Activated T-cell treated with anti-CD3 and anti-CD28 coated beads, Interleukin-2, amount 50 U/mL, for 4 hours (primary cell): ENCODE measurements at places on chromosomes 7 and 10.

- peak; percentile 58 for DNase-seq
Observed at GRCh38 chr7:158811461-158811860, 17.8 kb downstream of the ESYT2 start.

DNA sequence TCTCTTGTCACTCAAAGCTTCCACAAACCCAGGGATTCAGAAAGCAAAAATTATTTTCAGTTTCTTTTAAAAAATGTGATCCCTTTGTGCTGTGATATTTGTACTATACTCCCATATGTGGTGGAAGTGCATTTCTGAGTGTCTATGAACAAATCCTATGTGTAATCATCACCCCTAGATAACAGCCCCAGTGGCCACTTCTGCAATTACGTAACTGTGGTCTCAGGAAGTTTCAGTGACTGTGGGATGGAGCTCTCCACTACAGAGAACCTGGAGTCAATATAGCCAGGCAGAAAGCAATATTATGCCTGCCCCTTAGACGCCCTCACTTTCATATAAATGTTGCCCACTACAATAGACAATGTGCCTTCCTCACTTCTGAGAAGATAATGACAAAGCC is 1101.7 kb upstream of the GHITM start:
- DNase-seq = no peak

DNA sequence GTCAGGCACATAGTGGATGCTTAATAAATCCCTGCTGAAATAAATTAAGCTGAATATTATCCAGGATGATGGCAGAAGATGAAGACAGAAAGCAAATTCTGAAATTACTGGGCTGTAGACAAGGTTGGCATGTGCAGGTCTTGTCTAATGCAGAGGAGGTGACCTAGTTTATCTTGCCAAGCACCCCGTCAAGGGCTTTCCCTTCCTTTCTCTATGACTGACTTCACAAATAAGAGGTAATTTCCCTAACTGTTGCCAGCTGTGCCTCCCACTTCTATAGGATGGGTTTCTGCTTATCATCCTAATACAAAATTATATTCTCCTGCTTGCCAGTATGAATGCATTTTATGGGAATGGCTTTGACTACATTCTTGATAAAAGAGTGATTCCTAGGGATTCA is 38.0 kb downstream of the LHFPL3 start:
- DNase-seq = no peak

GRCh38 chr7:26397332-26397731 is 105.7 kb downstream of the SNX10 start:
- no peak for DNase-seq

DNA sequence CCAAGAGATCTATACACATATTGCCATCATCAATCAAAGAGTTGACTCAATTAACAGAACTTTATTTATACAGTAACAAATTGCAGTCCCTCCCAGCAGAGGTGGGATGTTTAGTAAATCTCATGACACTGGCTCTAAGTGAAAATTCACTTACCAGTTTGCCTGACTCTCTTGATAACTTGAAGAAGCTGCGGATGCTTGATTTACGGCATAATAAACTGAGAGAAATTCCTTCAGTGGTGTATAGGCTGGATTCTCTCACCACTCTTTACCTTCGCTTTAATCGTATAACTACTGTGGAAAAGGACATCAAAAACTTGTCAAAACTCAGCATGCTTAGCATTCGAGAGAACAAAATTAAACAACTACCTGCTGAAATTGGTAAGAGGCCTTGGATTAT is 45.3 kb downstream of the SHOC2 start:
- no peak for DNase-seq

- no peak for DNase-seq
Observed at GRCh38 chr7:113731571-113731970, 187.2 kb downstream of the PPP1R3A start.

DNA sequence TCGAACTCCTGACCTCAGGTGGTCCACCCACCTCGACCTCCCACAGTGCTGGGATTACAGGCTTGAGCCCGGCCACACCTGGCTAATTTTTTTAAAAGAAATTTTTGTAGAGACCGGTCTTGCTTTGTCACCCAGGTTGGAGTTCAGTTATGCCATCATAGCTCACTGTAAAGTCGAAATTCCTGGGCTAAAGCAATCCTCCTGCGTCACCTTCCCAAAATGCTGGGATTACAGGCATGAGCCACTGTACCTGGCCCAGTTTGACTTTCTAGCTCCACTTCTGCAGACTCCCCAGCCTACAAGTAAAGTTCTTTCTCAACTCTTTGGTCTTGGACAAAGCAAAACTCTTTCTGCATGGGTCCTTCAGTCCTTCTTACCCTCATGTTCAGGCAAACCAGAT is 214.1 kb downstream of the SKIDA1 start:
- no peak for DNase-seq

GRCh38 chr10:114427124-114427852 is 23.0 kb upstream of the AFAP1L2 start:
- DNase-seq = no peak

DNA sequence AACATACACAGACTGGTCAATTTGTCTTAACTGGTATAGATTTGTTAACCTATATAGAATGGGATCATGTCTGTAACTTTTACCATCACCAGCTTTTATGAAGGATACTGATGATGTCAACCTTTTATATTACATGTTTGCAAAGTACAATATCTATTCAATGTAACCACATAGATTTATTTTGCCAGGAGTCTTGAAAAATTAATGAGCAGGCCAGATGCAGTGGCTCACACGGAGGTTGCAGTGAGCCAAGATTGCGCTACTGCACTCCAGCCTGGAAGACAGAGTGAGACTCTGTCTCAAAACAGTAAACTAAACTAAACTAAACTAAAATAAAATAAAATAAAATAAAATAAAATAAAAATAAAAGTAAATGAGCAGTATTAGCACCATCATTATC is 30.0 kb upstream of the PARD3 start:
- DNase-seq = no peak

DNA sequence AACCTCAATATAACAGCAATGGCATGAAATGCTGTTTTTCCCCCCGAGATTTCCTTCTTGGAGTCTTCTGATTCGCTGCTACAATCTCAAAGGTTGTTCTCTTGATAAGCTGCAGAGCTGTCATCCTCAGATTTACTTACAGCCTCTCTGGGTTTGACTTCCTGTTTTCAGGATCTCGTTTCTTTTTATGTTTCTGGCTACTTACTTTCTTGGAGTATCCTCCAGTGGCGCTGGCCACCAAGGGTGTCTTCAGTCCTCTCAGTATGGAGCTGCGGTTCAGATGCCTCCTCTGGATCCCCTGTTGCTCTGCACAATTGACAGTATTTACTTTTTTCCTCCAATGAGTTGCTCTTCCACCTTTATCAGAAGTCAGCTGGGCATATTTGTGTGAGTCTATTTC is 152.0 kb upstream of the TMEM72 start:
- DNase-seq = no peak

- DNase-seq = peak; percentile 5
Observed at GRCh38 chr10:28300027-28300426, 2.8 kb downstream of the MPP7 start.

DNA sequence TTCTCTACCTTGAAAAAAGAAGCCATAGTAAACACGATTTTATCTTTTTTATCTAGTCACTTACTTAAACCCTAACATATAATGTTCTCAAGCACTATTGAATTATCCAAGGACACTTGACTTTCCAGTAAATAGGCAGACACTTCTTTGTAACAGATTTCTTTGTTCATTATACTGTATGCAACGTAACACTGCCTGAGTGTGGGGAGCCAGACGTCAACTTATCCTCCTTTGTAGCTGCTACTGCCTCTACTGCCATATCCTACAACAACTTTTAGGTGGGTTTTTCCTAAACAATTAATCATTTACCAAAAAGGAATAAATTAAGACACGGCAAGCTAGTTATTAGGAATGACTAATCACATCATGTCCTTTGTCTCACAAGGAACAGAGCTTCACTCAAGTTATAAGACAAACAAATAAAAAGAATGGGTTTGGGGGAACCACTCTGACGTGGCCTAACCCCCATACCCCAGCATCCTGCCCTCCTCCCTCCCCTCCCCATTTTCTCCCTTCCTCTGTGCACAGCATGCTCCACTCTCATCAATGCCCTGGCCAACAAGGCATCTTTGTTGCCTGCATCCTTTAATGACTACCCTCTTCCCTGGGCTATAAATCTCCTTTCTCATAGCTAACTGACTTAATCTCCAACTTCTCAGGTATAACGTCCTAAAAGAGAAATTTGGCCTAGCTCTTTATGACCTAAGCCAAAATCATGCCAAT is 43.3 kb downstream of the DOCK4 start:
- no peak for DNase-seq

- no peak for DNase-seq
Observed at GRCh38 chr10:32540691-32541470, 94.9 kb downstream of the CCDC7 start.

- no peak for DNase-seq
Observed at GRCh38 chr10:131214521-131215244, 96.8 kb downstream of the TCERG1L start.

- DNase-seq = no peak
Observed at GRCh38 chr7:121901026-121901425, 28.1 kb downstream of the PTPRZ1 start.

DNA sequence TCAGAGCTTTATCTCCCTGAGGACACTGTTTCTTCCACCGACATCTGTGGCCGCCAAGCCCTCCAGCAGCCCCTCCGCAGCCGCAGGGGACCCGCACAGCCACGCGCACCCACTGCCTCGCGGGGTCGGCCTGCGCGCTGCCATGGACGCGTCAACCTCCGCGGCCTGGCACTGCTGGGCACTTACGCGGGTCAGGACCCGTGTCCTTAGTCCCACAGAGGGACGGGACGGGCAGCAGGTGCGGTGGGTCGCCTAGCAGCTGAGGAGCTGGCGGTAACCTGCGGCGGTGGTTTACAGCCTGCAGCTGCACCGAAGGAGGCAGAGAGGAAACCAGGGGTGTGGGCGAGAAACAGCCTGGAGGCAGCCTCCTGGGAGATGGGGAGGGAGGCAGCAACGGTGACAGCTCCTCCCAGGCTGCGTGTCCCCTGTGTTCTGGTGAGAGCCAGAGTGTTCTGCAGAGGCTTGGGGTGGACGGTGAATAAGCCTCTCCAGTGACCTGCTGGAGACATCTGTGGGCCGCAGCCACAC is 61.3 kb downstream of the SEC61G start:
- DNase-seq = no peak

DNA sequence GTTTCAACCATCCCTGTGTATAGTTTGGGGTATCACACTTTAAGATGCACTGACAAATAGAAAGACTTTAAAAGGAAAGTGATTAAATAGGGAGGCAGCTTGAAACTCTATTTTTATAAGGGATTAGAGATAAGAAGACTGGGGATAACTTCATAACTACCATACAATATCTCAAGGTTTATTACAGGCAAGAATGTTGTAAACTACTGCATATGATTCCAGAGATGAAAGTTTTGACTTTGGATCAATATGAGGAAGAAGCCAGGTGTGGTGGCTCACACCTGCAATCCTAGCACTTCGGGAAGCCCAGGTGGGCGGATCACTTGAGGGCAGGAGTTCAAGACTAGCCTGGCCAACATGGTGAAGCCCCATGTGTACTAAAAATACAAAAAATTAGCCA is 96.1 kb downstream of the DNAJC1 start:
- DNase-seq = no peak

DNA sequence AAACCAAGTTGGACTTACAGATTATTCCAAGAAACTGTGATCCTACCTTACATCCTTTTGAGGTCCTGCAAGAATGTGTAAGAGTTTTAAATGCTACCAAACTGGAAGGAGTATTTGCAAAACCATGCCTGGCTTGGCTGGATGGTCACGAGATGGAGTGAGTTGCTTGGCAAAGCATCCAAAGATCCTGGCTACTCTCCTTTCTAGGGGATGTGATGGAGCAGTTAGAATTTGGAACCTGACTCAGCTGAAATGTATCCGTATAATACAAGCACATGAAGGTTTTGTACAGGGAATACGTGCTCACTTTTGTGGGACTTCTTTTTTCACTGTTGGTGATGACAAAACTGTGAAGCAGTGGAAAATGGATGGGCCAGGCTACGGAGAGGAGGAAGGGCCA is 13.3 kb upstream of the SYPL1 start:
- no peak for DNase-seq

DNA sequence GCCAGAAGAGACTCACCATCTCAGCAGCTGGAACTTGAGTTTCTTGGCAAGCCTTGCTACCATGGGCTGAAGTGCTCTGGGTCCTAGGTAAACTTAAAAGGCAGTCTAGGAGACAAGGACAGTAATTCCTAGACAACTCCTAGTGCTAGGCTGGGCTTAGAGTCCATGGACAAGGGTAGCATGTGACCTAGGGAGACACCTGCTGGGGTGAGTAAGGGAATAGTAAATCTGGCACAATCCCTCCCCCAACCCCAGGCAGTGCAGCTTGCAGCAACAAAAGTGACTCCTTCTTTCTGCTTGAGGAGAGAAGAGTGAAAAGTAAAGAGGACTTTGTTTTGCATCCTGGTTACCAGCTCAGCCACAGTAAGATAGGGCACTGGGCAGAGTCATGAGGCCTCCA is 316.5 kb upstream of the IMMP2L start:
- no peak for DNase-seq

- DNase-seq = no peak
Observed at GRCh38 chr10:58513188-58514110, 777 bp downstream of the BICC1 start.

- no peak for DNase-seq
Observed at GRCh38 chr7:29335188-29336083, 140.9 kb downstream of the CHN2 start.

DNA sequence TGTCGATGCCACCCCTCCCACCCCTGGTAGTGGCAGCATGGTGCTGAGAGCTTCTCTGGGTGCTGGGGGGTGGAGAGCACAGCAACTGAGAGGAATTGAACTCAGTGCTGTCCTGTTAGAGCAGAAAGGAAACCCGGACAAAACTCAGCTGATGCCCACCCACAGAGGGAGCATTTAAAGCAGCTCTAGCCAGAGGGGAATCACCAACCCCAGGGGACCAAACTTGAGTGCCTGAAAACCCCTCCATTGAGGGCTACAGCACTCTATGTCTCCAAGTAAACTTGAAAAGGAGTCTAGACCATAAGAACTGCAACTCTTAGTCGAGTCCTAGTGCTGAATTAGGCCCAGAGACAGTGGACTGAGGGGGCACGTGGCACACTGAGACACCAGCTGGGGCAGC is 16.8 kb upstream of the FOXI2 start:
- no peak for DNase-seq

DNA sequence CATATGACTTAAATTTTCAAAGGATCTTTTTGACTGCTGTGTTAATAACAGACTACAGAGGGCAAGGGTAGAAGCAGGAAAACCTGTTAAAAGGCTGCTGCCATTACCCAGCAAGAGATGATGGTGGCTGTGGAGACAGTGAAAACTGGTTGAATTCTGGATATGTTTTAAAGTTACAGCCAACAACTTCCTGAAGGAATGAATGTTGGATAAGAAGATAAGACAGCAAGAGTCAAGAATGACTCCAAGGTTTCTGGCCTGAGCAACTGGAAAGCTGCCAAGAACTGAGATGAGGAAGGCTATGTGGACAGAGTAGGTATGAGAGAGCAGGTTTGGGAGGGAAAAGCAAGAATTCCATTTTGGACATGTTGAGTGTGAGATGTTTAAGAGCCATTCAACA is 19.1 kb downstream of the CNOT4 start:
- DNase-seq = no peak

DNA sequence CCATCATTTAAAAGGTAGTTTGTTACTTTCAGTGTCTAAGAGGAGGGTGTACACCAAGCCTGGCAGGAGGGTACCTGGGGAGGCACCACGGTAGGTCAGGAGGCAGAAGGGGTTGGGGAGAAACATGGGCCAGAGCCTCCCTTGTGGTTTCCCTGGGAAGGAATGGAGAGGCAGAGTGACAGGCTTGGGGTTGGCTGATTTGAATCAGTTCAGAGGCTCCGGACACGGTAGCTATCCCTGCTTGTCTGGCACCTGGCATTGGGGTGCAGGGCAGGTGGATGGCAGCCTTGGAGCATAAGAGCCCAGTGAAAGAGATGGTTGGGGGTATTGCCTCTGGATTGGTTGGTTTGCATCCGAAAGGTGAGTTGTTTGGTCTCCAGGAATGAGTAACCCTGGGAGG is 30.2 kb upstream of the PFKP start:
- no peak for DNase-seq
